ENCODE measurements at places on chromosomes 2 and 18.

DNA sequence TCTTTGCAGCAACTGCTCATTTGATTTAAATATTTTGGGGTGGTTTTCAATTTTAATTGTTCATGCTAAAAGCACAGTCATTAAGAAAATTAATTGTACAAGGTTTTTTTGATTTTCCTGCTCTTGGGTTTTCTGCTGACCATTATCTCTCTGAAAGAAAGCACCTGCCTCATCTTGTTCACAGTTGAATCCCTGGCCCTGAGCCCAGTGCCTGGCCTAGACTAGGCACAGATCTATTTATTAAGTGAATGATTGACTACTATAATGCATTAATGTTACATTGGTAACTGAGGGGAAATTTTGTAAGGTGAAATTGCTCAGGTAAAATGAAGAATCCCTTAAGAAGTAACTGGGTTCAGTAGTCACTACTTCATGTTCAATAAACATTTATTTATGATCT is 22.0 kb downstream of the IL1RL2 start:
- DNase-seq = no peak

DNA sequence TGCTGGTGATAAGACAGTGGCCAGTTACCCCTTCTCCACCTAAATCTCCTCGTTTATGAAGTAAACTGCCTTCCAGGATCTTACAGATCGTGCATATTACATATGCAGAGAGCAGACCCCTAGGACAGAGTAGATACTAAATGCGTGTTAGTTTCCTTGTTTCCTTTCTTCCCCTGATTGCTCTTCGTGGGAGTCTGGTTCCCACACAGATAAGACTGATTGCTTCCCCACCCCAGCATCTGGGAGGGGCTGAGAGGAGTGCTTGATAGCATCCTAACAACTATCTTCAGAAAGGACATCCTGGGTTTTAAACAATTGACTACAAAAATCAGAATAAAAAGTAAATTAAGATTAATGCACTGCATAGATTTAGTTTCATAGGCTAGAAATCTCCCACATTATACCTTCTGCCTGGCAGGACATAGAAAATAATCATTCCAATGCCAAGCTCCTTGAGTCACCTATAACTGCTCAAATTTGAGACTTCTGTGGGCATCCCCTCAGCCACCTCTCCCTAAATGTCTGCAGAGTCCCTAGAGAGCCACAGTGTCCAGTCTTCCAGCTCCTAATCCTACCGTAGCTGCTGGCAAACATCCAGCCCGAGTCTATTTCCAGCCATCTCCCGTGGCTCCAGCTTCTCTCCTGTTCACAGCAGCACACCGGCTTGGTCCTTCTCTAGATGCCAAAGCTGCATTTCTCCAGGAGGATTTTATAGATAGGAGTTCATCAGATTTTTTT is 128.3 kb downstream of the LRRC30 start:
- DNase-seq = no peak

DNA sequence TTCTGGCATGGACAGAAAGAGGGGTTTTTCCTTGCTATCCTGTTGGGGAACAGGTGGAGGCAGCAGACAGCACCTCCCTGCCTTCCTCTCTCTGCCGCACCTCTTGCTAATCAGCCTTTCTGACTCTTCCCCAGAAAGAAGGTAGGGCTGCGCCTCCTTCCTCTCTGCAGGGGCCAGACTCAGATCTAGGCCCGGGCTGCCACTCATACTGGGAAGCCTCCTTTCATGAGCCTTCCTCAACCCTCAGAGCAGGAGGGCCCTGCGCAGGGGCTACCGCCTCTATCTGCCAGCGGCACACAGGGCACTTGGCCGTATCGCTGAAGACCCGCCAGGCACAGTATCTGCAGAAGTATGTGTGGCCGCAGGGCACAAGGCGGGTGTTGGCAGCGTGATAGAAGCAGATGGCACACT is 7.1 kb downstream of the NEURL3 start:
- DNase-seq = peak; percentile 28

GRCh38 chr2:109031476-109032228 is 42.6 kb upstream of the EDAR start:
- no peak for DNase-seq

GRCh38 chr2:15554525-15555218 is 6.5 kb downstream of the NBAS start:
- DNase-seq = no peak

DNA sequence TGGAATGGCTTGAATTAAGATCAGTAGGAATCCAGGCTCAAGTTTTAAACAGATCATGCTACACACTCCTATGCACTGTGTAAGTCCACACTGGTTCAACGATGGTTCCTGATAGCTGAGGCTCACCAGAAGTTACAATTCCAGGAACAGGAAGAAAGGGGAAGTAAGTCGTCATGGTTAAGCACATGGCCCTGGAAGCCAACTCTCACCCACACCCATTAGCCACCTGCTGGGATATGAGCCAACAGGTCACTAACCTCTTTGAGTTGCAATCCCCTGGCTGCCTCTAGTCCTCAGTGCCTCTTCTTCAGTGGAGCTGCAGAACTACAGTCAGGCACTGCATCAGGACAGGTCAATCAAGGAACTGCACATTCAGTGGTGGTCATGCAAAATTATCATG is 133.5 kb downstream of the TMEM182 start:
- DNase-seq = no peak

GRCh38 chr2:130286983-130287655 is 55.6 kb upstream of the IMP4 start:
- no peak for DNase-seq

- DNase-seq = peak; percentile 70
These were observed 62.8 kb upstream of the NEUROD1 start for GRCh38 chr2:181742922-181743722.

GRCh38 chr2:197821550-197822289 is 17.3 kb downstream of the PLCL1 start:
- no peak for DNase-seq

DNA sequence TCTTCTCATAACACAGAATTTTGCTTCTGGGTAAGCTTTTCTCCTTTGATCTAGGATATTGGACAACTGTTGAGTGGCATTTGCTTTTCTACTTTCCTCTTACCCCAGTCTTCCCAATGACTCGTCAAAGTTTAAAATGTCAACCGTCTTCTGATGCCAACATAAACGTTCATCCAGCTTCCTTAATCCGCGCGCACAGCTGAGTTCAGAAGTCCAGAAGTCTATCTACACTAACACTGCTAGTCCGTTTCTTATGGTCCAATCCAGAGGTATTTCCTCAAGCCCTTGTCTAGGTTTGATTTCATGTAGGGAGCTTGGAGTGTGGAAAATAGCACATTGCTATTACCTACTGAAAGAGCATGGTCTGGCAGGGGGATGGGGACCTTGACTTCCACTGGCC is 48.7 kb downstream of the MFSD6 start:
- DNase-seq = no peak

DNA sequence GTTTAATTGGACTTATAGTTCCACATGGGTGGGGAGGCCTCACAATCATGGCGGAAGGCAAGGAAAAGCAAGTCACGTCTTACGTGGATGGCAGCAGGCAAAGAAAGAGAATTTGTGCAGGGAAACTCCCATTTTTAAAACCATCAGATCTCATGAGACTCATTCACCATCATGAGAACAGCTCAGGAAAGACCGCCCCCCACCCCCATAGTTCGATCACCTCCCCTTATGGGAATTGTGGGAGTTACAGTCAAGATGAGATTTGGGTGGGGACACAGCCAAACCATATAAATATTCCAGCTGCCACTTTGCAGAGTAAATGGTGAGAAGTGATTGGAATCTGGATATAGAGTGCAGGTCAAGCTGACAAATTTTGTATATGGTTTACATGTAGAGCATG is 187.4 kb downstream of the ARL4C start:
- no peak for DNase-seq

DNA sequence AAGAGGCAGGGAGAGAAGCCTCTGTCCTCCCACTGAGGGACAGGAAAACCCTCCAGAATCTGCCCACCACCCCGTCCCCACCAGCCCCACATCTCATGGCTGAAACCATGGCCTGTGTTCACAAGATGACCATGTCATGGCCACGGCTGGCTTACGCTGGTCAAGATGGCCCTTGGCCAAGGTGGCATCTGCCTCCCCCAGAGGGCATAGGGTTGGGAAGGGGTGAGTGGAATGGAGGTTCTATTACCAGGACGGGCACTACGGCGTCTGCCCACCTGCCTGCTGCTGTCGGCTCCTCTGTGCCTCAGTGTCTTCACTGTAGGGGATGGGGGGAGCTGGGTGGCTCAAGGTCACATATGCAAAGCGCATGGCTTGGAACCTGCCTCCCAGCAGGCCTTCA is 19.8 kb downstream of the ODC1 start:
- no peak for DNase-seq
